ENCODE measurements at places on chromosomes 5 and 9.

- no peak for DNase-seq
Measured at GRCh38 chr5:170985486-170985885, 123.7 kb downstream of the RANBP17 start.

- DNase-seq, result no peak
Measured at GRCh38 chr5:78127875-78128274, 166.6 kb downstream of the AP3B1 start.

DNA sequence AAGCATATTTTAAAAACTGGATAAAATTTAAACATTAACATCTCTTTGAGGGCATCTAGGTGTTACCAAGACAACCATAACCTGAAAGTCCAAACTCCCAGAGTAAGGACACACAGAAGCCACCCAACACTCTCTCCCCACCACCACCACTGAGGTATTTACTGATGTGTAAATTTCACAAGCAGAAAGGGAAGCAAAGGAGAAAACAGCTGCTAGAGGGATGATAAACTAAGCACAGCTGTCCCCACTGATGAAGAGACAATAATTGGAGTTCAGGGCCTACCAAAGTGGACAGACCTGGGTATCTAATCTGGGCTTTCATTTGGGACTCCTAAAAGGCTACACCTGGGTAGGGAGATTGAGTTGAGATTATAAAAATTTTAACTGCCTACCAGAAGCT is 63.6 kb downstream of the FRMD3 start:
- no peak for DNase-seq

- no peak for DNase-seq
Measured at GRCh38 chr5:15021266-15022046, 149.9 kb upstream of the ANKH start.

DNA sequence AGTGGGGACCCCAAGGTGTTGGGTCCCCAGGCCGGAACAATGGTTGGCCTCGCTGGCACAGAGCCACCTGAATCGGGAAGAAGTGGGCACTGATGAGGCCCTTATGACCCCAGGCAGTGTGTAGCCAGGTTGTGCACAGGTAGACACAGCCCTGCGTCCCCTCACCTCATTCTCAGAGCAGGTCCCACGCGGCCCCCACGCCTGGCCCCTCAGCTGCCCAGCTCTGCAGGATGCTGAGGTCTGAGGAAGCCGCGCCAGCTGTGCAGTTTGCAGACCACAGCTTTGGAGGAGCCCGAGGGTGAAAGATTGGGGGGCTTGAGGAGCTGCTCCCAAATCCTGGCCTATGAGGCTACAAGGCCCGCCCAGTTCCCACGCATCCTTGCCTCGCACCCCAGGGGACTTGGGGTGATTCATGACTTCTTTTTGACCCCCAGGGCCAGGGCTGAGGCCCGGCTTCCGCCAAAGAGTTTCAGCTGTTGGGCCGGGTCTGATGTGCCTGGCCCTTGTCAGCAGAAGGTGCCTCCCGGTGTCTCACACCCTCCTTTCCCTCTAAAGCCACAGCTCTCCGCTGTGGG is 87.8 kb upstream of the PHYKPL start:
- DNase-seq, result no peak

Data from activated CD8-positive, alpha-beta memory T cell treated with anti-CD3 and anti-CD28 coated beads for 4 hours (primary cell).